ENCODE measurements at places on chromosomes 7 and 10.

GRCh38 chr7:140390466-140391190, 7.7 kb downstream of the SLC37A3 start:
- no peak for DNase-seq

DNA sequence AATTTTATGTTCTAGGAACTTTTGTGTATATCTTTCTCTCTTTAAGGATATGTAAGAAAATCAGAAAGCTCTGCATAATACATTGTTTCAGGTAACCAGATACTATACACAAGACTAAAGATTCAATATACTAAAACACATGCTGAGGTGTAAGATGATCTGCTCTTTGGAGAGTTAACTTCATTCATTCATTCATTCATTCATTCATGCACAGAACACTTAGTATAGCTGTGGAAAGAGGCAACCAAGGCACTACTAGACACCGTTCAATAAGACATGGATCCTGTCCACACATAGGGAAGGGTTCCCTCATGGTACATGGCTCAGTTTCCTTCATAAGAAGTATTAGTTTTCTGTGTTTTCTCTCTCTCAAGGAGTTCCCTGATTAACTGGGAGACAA, 207.6 kb upstream of the AOAH start:
- no peak for DNase-seq

DNA sequence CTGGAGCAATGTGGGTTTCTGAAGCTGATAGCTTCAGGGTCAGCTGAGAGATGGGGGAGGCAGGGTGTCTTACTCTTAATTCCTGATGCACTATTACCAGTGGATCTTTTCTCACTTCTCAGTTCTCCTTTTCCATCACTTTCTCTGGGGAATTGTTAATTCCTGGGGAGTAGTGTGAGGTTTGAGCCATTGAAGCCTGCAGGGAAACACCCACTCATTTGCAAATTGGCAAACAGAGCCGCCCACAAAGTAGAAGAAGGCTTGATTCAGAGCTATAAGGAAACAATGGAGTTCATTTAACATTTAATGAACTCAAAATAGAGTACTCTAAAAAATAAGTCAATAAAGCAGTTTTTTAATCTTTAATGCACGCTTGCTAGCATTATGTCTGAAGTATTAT, 4.3 kb upstream of the TECTB start:
- no peak for DNase-seq

DNA sequence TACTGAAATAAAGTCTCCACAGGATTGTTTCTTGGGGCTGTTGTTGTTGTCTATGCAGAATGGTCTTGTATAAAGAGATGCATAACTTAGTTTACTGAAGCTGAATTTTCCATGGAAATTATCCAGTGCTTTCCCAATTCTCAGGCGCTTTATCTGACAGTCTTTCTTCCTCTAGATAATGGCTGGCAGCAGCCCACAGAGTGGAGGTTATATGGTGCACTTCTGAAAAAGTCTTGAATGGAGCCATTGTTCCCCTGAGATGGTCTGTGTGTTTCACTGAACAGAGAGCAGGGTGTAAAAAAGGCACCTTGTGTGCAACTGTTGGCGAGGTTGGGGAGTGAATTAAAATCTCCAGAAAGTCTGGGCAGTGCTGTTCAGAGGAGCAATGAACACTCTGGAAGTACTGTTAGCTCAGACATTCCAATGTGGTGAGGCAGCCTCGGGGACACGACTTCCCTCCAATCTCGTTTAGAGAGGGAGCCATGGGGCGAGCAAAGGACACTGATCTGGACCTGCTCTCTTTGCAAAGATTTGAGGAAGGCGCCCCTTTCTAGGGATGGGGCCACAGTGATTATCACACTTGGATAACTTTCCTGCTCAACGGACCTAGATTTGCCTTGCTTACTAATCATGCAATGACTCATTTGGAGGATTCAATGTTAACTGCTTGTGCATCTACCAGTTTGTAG, 2.0 kb upstream of the PLCE1 start:
- no peak for DNase-seq

DNA sequence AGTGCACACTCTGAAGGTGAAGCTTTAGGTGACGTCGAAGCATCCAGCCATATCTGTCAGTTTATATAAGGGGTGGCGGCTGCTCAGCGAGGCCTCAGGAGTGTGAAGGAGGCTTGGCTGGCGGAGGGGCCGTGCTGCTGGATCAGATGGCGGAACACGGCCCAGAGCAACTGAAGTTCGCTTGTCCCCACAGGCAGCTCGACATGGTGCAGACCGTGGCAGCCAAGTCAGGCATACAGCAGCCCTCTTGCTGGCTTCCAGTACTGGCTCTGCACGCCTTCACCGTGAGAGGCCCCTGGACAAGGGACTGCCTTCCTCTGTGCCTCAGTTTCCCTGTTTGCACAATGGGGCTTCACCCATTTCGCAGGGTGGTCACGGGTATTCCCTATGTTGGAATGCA, 443.5 kb downstream of the DNAJB6 start:
- DNase-seq = no peak

DNA sequence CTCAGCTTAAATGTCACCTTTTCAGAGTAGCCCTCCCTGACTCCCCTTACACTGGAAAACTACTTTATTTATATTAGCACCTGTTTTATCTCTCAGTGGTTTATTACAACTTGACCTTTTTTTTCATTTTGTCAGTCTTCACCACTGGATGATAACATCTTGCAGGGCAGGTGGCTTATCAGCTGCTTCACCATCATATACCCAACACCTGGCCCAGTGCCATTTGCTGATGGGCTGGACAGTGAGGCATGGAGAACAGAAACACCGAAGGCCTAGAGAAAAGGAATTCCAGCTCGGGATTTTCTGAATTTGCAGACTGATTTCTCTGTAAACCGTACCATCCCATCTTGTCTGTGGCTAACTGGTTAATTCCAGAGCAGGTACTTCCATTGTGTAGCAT, 48.5 kb downstream of the SORCS3 start:
- no peak for DNase-seq
